Amniotic epithelial cell (primary cell): ENCODE measurements at places on chromosomes 2 and 18.

- no peak for DNase-seq
Observed at GRCh38 chr2:120565095-120565460, 170.6 kb upstream of the GLI2 start.

- DNase-seq: no peak
Observed at GRCh38 chr2:175236930-175237329, 55.4 kb upstream of the ATP5MC3 start.

DNA sequence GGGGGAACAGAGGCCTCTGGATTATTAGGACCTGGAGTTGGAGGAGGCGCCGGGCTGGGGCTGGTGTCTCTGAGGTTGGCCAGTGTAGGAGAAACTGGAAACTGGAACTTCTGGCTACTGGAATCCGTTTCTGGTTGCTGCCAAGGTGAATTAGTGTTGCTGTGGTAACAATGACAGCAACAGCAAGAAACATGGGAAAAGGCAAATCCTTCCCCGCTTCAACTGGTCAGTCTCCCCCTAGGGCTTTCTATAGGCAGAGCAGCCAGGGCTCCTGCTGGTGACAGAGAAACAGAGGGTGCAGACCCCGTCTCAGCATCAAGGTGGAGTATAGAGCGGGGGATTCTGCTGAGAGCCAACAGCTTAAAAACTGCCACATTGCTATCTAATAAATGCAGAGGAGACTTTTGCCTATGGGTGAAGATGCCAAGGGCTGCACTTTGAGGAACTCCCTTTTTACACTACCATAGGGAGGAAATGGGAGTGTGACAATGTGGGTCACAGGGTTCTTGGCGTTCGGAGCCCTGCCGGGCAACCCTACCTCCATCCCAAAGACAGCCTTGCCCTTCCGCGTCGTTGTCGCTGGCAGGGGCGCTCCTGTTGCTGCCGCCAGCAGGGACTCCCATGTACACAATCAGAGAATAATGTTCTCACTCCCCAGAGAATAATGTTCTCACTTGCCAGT, 81.4 kb upstream of the CABLES1 start:
- DNase-seq: peak; percentile 61

- DNase-seq: no peak
Observed at GRCh38 chr2:230868161-230868946, 3.6 kb downstream of the ITM2C start.

DNA sequence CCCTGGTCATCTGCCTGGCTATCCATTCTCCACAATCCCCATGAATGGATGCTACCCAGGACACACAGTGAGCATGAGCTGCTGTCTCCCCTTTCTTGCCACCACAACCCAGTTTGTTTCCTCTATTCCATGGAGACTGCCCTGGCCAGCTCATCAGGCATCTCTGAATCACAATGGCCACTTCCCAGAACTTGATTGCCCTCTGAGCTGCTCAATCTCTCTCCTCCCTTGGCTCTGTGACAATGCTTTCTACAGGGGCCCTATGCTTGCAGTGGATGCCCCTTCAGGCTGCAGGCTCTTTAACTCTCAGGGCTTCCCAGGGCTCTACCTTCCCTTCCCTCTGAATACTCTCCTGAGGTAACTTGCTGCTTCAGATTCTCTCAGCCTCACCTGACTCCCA, 14.4 kb upstream of the SLC4A5 start:
- DNase-seq: no peak

DNA sequence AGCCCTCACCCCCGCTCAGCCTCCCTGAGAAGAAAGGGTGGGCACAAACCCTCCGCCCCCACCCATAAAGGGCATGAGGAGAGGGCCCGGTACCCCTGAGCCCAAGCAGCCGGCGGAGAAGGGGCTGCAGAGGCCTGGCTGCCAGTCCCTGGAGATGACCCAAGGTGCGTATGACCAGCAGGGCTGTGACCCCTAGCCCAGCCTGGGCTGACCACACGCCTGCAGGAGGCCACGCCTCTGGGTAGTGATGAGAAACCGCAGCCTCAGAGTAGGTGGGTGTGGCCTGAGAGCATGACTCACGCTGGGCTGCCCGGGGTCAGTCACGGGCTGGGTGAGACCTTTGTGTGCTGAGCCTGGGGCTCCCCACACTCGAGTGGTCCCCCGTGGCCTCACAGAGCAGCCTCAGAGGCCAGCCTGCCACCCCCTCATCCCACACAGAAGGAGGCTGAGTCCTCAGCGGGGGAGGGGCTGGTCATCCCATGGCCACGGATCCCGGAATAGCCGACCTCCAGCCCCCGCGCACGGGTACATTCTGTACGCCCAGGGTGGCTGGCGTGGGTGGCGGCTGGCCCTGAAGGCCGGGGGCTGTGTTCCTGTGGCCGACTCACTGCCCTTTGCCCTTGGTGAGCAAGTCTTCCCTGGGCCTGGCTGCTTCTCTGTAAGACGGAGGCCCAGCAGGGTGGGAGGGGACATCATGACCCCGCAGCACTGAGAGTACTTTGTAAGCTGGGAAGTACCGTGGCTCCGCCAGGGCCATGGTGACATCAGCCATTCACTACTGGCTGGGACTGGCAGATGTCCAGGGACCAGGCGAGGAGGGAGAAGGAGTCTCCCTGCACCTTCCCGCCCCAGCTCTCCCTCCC, 110.8 kb upstream of the OTOS start:
- DNase-seq: peak; percentile 95

DNA sequence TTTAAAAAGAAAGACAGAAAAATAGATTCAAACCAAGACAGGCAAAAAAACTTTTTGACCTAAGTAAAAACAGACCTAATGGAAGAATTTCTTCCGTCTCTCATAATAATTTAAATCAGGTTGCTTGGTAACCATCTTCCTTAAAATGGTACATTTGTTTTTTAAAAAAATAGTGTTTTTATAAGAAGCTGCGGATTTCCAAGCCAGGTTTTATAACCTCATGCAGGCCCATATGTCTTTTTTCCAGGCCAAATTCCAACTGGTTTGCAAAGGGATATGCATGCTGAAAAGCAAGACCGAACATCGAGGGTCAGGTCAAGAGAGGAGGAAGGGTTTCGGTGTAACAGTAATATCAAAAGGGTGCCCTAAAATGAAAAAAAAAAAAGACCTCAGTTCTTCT, 172.9 kb downstream of the MAIP1 start:
- no peak for DNase-seq

DNA sequence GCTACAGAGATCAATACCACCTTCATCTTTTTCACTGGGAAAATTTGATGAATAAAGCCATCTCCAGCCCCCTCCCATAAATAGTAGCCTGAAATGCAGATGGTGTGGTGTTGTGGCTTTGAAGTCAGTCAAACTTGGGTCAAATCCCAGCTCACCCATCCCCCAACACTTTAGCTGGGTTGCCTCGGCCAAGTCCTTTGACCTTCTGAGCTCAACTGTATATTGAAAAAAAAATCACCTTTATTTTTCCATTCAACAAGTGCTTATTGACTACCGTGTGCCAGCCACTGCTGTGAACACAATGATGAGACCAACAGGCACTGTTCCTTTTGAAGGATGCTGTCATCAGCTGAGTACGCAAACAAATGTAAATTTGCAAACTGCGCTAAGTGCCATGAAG, 35.1 kb upstream of the NTSR2 start:
- DNase-seq: no peak

DNA sequence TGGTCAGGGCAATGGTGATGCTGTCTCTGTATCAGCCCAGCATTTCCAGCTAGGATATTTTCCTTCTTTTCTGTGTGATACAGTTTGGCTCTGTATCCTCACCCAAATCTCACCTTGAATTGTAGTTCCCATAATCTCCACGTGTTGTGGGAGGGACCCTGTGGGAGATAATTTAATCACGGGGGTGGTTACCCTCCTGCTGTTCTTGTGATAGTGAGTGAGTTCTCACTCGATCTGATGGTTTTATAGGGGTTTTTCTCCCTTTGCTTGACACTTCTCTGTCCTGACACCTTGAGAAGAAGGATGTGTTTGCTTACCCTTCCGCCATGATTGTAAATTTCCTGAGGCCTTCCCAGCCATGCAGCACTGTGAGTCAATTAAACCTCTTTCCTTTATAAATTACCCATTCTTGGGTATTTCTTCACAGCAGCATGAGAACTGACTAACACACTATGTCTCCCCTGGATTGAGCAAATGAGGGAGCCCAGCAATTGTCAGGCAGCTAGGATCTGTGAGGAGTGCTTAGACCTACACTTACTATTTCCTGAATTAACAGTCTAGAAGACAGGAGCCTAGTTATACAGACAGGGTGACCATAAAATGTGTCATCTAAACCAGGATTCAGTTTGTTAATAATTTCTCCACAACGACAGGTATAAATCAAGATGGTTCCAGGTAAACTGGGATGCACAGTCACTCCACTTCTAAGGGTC, 6.0 kb downstream of the SCN2A start:
- DNase-seq: no peak

DNA sequence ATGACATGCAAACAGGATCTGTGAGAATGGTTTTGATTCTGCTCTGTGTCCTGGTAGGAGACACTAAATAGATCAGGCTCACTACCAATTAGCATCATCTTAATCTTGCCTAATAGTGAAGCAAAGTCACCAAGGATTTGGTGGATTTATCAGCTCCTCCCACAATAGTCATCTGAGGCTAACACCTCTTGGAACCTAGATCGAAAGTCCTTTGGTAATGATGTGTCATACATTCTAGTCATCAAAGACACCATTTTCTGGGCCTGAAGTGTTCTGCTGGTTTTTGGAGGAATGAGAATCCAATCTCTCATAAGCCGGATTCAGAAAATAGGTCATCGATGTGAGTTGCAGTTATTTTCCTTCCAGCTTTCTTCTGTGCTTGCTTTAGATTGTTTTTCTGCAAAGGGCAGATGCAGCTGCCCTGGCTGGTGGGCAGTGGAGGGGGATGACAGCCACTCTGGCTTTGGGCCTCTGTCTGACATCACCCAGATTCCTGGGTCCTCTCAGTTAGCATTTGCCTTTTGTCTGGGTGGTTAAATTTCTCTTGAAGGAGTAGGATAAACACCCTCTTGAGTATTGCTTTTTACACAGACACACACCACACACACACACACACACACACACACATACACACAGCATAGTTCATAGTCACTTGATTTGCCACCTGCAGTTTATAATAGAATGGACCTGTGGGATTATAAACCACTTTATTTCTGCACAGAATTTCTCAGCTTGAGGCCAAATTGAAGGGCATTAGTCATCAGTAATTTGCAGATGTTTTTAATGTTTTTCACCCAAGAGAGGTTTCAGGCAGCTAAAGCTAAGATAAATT, at the start of gene MYO3B:
Gene MYO3B, plus strand, starts transcription at position 198 of the 832 bp plus-strand sequence. Its CDS starts 141 bp downstream, at position 339.
- no peak for DNase-seq
